ENCODE measurements at places on chromosomes 12 and 14.

GRCh38 chr12:13193505-13194231 is 2.9 kb upstream of the EMP1 start:
- DNase-seq: no peak

DNA sequence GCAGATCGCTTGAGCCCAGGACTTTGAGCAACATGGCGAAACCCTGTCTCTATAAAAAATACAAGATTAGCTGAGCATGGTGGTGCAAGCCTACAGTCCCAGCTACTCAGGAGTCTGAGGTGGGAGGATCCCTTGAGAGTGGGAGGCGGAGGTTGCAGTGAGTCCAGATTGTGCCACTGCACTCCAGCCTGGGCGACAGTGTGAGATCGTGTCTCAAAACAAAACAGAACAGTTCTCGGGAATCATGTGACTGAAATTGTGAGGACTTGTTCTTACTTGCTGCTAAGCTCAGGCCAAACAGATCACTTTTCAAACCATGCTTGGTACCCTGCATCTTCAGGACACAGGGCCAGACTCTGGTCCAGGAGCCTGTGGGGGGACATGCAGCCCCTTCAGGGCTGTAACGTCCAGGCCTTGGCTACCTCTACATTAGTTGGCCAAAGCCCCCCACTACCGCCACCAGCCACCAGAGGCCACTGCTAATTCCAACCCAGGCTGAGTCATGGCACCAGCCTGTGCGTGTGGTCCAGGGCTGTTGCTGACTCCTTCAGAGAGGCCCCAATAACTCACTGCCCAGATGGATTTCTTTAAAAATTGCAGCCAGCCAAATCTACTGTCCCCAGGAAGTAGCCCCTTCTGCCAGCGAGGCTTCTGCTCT is 33.4 kb upstream of the SYNDIG1L start:
- DNase-seq: no peak

DNA sequence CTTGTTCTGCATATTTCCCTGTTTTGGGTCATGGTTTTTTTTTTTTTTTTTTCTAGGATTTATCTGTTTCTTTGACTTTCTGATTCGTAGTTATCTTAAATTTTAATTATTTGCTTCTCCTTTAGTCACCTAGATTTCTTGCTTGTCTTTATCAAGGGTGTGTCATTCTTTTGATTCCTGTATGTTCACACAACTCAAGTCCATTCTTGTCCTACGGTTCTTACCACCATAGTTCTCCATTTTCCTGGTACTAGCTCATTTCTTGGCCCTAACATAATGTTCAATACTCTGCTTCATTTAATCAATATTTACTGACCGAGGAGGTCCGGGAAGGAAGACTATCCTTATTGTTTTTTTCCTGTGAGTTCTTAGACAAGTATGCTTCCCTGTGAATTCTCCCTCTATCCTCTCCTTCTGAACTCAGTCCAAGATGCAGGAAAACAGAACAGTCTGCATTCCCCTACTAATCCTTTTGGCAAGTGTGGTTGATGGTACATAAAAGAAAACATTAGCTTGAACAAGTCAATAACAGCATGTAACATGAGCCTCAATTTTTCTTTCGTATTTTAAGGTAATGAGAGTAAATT is 1346.4 kb upstream of the SEL1L start:
- no peak for DNase-seq

- DNase-seq: no peak
Measured at GRCh38 chr12:29695026-29695425, 88.7 kb downstream of the TMTC1 start.

DNA sequence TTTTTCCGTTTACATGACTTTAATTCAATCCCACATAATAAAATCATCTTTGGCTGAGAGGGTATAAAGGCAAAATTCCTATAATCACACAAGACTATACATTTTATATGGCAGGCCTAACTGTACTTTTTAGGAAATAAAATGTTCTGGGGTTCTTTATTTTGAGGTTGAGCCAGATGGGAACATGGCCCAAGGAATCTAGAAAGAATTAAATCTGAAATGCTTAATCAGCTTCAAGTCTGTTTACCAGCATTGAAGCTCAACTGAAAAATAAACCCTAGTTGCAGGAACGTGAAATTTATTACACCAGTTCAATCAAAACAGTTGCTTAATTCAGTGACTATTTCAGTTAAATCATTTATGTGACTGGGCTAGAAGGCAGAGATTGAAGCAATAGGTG is 191.0 kb upstream of the BTG1 start:
- DNase-seq: no peak

DNA sequence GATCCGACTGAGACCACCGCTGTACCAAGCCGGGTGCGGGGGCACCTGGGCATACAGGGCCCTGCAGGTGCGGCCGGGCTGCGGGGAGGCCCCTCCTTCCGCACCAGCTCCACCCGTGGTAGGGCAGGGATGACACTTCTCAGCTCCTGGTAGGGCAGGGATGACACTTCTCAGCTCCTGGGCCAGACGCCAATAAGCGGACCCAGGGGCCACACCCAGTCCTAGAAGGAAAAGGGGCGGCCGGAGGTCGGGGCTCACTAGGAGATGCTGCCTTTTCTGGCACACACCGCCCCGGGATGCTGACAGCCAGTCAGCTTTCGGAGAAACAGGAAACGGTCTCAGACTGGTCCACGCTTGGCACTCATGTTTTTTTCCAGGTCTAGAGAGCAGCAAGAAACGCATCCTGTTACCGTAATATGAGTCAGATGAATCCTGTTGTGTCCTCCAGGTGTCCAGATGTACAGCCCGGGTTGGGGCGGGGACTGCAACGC is 34.8 kb downstream of the NFKBIA start:
- DNase-seq: no peak

GRCh38 chr12:96769400-96769799 is 137.7 kb upstream of the NEDD1 start:
- no peak for DNase-seq

DNA sequence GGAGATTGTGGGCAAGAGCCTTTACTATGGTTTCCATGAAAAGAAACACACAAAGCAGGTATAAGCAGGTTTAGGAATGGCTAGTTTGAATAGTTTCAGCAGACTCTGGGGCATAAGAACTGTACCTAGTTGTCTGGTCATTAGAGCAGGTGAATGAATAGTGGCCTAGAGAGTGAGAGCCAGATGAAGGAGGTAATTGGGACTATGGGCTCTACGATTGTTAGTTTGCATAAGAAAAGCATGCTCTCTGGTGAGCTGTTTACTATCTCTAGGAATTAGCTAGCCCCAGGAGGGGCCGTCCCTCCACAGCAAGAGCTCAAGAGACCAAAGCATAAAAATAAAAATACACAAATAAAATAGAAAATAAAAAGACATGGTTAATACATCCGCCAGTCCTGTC is 397.5 kb upstream of the GARIN6 start:
- DNase-seq: no peak

DNA sequence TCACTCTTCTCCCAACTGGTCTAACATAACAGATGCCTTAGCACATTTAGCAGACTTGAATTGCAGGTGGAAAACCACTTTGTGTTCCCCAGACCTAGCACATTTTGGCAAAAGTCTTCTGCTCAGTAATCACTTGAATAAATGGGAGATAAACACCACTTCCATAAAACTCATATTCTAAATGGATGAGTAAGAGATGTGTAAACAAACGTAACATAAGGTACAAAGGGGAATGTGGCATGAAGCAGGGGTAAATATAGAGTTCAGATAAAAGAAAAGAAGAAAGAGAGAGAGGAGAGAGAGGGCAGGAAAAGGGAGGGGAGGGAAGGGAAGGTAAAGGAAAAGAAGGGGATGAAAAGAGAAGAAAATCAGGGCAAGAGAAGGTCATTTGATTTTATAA is 17.0 kb upstream of the KERA start:
- no peak for DNase-seq

DNA sequence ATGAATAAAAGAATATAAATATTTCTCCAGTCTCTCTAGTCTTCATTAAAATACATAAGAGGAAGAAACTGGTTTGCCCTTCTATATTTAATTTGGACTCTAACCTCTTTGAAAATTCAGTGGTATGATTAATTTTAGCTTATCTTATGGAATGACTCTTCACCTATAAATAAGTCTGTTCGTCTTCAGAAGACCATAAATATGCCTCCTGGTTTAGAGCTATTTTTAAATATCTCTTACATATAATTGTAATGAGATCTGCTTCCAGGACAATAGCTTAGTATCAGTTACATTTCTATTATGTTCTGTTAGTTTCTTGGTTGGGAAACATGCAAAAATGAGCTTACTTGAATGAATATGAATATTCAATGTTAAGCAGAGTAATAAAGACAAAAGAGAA is 257.5 kb upstream of the HMGA2 start:
- no peak for DNase-seq
